GM03348 (cell line): ENCODE measurements at places on chromosomes 11 and 22.
A peak's percentile ranks its signal among the peaks of the same experiment; 100 is the strongest.

DNA sequence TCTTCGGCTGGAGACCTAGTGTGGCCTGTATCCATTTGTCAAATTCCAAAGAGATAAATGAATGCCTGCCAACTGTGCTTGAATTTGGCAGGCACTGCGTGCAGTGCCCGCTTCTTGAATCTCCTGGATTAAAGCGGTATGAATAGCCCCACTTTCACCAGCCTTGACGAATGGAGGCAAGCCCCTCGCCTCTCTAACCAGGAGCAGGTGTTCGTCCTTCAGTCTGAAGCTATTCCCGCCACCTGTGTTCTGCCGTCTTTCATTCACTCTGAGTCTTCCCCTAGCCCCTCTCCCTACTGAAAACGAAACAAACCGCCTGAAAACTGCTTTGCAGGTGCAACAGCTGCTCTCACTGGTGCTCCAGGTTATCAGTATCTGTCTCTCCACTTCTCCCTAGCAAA is 11.2 kb downstream of the NLRP14 start:
- DNase-seq = no peak

- DNase-seq = no peak
Measured at GRCh38 chr11:107265591-107266121, 192.0 kb downstream of the CWF19L2 start.

DNA sequence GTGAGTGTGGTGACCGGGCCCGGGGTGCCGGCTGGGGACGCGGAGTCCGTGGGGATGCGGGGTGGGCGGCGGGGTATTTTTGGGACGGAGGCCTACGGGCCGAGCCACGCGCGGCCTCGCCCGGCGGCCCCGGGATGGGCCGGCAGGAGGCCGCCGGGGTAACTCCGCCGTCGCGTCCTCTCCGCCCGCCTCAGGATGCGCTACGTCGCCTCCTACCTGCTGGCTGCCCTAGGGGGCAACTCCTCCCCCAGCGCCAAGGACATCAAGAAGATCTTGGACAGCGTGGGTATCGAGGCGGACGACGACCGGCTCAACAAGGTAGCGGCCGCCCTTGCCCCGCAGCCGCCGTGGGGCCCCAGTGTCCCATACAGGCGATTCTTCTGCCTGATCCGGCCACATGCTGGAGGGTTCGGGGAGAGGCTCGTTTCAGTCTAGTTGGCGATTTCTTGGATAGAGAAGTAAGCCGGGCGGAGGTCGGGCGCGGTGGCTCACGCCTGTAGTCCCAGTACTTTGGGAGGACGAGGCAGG is 337 bp downstream of the RPLP2 start:
- no peak for DNase-seq

- no peak for DNase-seq
Measured at GRCh38 chr22:36197065-36197440, 4.6 kb downstream of the APOL4 start.

DNA sequence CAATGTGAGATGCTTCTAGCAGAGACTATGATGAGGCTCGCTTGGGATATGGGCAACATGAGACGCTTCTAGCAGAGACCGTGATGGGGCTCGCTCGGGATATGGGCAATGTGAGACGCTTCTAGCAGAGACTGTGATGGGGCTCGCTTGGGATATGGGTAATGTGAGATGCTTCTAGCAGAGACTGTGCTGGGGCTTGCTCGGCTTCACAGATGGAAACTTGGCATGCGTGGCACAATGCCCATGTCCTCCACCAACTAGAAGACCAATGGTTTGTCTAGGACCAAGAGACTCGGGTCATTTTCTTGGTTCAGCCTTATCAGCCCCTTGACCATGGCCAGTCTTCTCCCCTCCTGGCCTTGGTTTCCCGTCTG is 7.1 kb downstream of the MYEOV start:
- DNase-seq = no peak

DNA sequence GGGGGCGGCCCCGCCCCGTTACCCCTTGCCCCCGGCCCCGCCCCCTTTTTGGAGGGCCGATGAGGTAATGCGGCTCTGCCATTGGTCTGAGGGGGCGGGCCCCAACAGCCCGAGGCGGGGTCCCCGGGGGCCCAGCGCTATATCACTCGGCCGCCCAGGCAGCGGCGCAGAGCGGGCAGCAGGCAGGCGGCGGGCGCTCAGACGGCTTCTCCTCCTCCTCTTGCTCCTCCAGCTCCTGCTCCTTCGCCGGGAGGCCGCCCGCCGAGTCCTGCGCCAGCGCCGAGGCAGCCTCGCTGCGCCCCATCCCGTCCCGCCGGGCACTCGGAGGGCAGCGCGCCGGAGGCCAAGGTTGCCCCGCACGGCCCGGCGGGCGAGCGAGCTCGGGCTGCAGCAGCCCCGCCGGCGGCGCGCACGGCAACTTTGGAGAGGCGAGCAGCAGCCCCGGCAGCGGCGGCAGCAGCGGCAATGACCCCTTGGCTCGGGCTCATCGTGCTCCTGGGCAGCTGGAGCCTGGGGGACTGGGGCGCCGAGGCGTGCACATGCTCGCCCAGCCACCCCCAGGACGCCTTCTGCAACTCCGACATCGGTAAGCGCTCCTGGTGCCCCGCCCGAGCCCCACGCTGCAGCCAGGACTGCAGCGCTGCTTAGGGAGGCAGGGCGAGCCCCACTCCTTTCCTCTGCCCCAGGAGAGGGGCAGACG is at the start of gene TIMP3:
Gene TIMP3 (plus strand): TSS at position 169 of the 700 bp plus-strand sequence. CDS start 297 bp downstream, at position 466.
- DNase-seq = peak; percentile 98

DNA sequence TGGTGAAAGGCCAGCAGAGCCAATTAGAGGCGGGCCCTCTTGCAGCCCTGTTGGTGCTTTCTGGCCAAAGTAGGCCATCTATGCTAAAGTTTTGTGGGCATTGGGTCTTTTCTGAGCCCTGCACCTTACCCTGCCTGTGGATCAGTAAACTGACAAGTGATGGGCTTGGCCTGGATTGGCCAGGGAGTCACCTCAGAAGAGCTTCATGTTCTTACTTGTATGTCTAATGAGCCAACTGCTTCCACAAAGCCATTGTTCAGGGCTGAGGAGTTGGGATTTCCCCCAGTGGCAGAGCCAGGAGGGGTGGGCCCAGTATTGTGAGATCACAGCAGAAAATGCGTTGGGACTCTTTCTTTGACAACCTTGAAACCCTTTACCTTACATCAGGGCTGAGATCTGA is 90.4 kb downstream of the CWC15 start:
- DNase-seq = peak; percentile 1

DNA sequence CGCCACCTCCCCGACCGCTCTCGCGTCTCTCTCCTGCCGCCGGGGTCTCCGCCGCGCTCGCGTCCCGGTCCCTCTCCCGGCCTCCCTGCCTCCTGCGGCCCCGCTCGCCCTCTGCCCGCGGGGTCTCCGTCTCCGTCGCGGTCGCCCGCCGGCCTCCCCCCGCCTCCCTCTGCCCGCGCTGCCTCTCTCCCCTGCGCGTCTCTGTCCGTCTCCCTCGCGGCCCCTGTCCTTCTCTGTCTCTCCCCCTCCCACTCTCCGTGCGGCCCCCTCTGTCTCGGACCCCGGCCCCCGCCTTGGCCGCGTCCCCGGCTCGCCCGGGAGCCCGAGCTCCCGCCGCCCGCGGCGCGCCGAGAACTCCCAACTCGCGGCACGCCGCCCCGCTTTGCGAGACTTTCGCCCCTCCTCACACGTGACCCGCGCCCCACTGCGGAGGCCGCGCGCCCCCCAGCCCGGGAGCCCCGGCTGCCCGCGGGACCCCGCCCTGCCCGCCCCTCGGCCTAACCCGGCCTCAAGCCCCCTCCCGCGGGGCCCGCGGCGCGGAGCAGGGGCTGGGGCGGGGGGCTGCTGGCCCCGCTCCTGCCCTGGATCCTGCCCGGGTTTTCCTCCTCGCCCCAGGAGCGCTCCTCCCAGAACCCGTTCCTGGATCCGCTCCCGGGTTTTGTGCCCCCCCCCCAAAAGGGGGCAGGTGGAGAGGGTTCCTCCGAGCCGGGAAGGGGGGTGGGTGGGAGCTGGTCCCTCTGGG is 702 bp upstream of the KCNJ4 start:
- peak; percentile 62 for DNase-seq

- no peak for DNase-seq
Measured at GRCh38 chr22:18929459-18929858, 6.6 kb downstream of the PRODH start.

GRCh38 chr11:58928691-58929090 is 10.6 kb upstream of the GLYATL1 start:
- no peak for DNase-seq

DNA sequence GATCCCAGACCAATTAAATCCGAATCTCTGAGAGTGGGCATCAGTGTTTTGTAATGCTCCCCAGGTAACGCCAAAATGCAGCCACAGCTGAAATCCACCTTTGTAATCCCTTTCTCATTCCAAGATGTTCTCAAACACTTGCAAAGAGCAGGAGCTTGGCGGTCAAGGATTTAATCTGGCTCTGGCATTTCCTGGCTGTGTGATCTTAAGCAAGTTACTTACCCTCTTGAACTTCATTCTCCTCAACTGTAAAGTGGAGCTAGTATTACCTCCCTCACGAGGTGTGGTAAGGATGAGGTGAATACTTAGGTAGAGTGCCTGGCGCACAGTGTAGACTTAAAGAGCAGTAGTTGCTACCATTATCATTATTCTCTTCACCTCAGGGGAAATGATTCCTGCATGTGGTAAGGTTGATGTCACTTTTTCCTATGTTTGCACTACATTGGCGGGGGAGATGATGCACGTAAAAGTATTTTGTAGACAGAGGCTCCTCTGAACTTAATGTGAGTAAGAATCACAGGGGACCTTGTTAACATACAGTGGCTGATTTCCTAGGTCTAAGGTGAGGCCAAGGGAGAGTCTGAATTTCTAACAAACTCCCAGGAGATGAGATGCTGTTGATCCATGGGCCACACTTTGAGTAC is 210.4 kb upstream of the PITPNB start:
- DNase-seq = no peak

DNA sequence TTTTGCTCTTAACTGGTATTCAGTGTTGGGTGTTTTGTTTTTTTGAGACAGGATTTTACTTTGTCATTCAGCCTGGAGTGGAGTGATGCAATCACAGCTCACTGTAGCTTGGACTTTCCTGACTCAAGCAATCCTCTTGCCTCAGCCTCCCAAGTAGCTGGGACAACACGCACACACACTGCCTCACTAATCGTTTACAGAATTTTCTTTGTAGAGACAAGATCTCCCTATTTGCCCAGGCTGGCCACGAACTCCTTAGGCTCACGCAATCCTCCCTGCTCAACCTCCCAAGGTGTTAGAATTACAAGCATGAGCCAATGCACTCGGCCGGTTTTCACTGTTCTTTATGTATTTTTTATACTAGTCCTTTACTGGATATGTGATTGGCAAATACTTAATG is 51.0 kb upstream of the IGLL5 start:
- DNase-seq = no peak

DNA sequence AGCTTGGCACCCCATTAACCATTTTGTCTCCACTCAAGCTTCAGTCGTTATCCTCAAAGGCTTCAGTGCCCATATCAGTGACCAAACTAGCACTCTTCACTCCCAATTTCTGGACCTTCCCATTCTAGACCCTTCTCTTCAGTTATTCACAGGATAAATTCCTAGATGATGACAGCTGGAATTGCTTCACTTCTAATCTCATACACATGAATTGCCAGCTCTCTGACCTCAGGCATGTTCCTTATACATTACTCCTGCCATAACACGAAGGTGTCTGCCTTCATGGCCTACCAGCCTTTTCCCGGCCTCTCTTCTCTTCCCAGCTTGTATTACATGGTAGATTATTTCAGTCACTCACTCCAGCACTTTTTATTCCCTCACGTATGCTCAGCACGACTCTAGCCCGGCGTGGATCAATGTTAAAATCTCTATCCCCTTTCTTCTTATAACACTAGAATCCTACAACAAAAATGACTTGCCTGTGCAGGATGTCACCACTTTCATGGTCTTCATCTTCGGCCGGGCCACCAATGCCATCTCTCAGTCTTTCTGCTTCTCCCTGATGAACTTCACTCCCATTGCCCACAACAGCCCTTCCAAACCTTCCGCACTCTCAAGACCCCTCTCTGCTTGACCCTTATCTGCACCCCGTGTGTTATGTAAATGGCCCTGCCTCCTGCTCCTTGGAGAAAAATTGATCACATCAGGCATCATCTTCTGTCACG is 36.9 kb downstream of the EIF3F start:
- DNase-seq = no peak
